ENCODE measurements at places on chromosomes 7 and 10. TPM values are rescaled to one million over a fixed set of nuclear protein-coding genes. Genes with fewer than 3 reads are reported as not detected.

DNA sequence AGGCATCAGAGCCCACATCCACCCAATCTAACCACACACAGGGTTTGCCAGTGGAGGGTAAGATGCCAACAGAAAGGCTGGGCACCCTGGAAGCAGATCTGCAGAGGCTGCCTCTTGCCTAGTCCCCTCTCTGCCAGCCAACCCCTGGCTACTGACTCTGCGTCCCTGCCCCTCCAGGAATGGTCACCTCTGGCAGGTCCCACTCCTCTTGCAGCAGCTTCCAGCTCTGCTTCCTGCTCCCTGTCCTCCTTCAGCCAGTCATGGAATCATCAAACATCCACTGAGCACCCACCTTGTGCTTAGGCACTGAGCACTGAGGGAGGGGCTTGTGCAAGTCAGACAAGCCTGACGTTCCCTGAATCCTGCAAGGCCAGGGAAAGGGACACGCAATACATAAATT lies 20.1 kb upstream of the HABP2 start:
- no peak for DNase-seq

- DNase-seq, result no peak
These were observed 401.9 kb downstream of the POM121L12 start for GRCh38 chr7:53437336-53437735.

DNA sequence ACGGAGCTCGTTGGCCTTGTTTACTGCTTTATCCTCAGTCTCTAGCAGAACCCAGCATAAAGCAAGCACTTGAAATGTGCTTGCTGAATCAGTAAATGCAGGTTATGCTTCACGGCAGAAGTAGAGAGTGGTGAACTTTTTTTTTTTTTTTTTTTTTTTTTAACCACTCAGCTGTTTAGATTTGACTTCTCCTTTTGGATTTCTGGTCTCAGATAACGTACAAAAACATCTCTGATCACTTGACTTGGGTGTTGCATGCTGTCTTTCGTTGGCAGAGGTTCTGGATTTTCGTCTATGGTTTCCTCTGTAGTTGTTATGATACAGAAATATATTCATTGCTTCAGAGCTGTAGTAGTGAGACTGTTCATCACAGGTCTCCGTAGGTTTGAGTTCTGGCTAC lies 242.5 kb upstream of the HABP2 start:
- DNase-seq, result no peak

DNA sequence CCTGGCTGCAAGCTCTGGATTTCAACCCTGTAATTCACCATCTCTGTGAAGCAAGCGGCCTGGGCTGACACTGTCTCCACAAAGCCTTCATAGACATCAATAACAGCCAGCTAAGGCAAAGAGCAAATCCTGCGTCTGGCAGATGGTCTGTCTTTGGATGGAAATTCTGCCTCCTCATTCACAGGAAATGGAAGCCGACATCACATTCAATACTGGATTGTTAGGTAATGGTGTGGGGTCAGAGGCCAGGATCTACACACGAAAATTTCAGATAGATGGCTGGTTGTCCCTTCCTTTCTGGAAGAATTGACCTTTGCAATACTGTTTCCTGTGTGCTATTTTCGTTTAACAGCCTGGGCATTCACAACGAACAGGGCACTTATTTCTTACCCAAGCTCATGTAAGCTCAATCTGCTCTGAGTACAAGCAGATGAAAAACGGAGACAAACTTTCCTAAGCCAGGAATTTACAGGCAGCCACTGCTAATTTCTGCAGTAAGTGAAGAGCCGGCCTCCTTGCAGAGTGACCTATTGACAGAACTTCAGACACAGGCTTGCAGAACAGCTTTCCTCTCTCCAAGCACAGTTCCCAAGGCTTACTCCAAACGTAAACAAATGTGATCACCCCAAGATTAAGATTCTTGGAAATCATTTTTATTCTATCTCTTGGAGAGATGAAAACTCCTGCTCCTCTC lies 3.1 kb upstream of the ADAM12 start:
- DNase-seq, result no peak

DNA sequence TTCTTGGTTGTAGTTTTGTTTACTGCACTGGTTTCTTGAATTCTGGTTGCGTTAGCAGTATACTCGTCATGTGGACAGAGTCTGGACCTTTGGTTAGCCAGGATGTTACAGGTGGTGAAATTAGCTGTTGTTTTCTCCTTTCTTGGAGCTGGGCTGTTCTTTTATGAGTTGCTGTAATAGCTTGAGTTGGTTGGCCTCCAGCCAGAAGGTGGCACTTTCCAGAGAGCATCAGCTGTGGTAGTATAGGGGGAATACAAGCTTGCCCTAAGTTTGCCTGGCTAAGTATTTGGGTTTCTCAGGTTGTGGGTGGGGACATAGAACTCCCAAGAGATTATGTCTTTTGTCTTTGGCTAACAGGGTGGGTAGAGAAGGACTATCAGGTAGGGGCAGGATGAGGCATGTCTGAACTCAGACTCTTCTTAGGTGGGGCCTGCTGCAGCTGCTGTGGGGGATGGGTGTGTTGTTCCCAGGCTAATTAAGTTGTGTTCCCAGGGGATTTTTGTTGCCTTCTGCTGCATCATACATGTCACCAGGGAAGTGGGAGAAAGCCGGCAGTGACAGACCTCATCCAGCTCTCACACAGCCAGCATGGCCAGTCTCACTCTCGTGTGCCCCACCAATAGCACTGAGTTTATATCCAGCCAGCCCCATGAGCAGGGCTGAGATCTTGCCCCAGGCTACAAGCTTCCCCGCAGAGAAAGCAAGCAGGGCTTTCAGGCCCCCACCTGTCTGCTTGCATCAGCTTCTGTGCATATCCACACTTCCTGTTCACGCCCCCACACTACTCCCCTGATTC lies 246.7 kb upstream of the TPK1 start:
- DNase-seq, result no peak

- DNase-seq, result no peak
These were observed 107.6 kb downstream of the TES start for GRCh38 chr7:116317907-116318306.

DNA sequence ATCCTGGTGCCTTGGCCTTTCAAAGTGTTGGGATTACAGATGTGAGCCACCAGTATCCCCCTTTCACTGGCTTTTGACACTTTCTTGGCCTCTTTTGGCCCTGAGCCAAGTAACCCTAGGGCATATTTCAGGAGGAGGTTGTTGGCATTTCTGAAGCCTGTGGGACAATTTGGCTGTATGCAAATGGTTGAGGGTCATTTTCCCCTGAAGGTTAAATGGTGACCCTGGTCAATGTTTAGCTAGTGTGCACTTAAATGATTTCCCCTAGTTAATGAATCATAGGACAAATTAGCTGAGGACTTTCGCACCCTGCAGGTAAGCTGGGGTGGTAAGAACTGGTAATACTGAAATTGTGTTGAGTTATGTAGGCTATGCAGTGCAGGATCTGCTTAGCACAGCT lies 660.5 kb downstream of the LRMDA start:
- DNase-seq, result no peak

DNA sequence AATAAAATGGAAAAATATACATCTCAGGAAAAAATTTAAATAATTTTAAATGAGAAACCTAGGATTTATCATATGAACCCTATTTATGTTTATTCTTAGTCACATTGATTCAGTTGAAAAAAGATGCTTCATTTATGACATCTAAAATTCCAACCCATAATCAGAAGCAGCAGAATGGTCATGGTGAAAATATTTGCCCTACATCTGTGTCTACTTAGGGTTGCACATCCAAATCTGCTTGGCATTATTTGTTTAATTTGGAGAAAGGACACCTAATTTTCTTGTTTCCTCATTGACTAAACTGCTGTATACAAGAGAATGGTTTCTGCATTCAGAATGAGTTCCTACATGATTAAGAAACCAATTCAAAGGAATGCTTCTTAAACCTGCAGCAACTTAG lies 72.9 kb upstream of the SKAP2 start:
- DNase-seq, result no peak

GRCh38 chr10:49309691-49310411 lies 10.9 kb downstream of the C10orf71 start:
- DNase-seq, result no peak

The ADAP1 gene
- total RNA-seq, result 7.5 TPM

The PDE1C gene
- total RNA-seq, result 18.7 TPM

The STAMBPL1 gene
- total RNA-seq, result 17.1 TPM

The TMEM209 gene
- 15.7 TPM for total RNA-seq
